ENCODE measurements at places on chromosomes 12 and 14.

DNA sequence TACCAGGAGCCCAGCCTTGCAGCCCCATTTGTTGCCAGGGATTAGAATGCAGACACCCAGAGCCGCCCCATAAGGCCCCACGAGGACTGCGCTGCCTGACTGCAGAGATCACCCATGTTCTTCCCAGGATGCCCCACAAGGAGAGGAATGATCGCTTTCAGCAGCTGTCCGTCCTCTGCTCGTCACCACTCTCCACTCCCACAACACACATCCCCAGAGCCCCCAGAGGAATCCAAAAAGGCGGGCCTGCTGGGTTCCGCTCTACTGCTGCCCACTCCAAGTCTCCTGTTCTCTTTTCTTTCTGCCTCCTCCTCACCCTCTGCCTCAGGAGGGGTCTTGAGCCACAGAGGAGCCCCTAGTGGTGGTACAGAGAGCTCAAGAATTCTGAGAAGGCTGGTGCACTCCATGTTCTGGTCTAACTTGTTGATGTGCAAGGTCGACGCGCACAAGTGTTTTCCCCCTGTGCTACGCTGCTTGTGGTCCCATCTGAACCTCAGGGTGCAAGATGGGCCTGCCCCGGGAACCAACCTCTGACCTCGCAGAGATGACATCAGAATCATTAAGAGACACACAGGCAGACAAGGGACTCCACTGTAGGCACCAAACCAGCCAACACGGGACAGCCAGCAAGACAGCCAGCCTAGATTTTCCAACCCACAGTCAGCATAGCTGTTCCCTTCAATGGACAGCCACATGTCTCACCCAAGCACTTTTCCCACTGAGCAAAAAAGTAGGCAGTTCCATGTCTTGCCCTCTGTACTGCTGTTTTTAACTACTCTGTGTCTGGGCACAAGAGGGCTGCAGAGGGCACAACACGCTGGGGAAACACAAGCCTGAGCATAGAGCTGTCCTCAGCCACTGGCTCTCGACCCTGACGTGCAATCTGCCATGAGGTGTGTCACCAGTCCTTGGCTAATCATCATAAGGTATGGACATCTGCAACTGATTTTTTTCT is 29.9 kb downstream of the PXN start:
- no peak for DNase-seq

- no peak for DNase-seq
These were observed 18.6 kb downstream of the BRF1 start for GRCh38 chr14:105282098-105282725.

DNA sequence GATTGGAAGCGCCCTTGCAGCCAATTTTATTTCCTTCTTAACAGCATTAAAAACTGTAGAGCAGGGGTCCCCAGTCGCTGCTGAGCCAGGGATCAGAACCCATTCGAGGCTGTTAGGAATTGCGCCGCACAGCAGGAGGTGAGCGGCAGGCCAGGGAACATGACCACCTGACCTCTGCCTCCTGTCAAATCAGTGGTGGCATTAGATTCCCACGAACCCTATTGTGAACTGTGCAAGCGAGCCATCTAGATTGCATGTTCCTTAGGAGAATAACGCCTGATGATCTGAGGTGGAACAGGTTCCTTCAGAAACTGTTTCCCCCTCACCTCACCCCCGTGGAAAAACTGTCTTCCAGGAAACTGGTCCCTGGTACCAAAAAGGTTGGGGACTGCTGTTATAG is 107.4 kb downstream of the DNAI7 start:
- DNase-seq, result no peak

DNA sequence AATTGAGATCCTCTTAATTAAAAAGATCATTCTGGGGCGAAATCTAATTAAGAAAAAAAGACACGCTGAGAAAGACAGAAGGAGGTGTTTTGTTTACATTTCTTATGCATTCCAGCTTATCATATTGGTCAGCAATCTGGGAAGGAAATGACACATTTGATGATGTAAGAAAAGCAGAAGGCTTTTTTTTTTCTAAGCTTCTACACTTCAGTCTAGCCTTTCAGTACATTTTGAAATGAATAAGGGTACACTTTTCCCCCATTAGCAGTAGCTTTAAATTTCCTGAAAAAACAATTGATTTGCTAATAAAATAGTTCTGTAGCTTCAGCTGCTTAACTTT is 5.9 kb upstream of the GSC start:
- no peak for DNase-seq

DNA sequence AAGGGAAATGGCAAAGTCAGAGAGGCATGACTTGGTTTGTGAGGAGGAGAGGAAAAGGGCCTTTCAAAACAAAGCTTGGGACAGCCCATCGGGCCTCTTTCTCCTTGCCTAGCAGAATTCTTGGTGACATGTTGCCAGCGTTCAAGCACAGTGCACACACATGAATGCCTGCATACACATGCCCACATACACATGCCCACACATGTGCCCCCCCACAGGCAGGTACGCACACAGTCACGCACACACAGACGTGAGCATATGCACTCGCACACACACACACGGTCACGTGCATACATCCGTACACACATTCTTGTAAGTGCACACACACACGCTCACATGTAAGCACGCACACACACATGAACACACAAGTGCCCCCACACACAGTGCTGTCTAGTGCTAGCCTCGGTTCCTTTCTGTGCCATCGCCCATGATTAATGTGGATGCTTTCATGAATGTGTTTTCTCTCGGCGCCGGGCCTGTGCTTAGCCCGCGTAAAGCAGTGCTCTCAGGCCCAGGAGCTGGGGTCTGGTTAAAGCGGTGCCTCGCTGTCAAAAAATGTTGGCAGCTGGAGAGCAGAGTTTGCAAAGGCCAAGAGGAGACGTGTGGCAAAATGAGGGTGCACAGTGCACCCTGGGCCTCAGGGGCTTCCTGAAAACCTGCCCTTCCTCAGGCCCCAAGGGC is 328.8 kb upstream of the DIO3 start:
- DNase-seq, result no peak

- no peak for DNase-seq
These were observed 25.6 kb upstream of the NFYB start for GRCh38 chr12:104163631-104164030.

All from stimulated activated CD4-positive, alpha-beta T cell treated with anti-CD3 and anti-CD28 coated beads, TNF-alpha, amount 100 ng/mL, for 4 hours (primary cell).